ENCODE measurements at places on chromosomes 7 and 10.

DNA sequence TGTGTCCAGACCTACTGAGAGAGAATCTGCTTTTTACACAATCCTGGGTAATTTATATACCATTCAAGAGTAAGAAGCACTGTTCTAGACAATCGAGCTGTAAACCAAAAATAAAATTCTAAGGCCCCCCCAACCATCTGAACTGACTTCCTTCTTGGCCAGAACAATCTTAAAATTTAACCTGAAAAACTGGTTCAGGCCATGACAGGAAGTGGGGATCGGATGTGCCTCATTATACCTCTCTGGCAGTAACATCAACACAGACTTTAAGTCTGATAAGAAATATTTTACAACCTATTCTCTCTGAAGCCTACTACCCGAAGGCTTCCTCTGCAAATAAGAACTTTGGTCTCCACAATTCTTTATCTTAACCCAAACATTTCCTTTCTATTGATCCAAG, 75.2 kb upstream of the KIF5B start:
- DNase-seq = no peak

- no peak for DNase-seq
Measured at GRCh38 chr10:52779541-52780390, 7.2 kb upstream of the MBL2 start.

- no peak for DNase-seq
Measured at GRCh38 chr7:106569500-106569929, 91.4 kb downstream of the CCDC71L start.

- no peak for DNase-seq
Measured at GRCh38 chr10:132850896-132851295, 64.9 kb upstream of the NKX6-2 start.

DNA sequence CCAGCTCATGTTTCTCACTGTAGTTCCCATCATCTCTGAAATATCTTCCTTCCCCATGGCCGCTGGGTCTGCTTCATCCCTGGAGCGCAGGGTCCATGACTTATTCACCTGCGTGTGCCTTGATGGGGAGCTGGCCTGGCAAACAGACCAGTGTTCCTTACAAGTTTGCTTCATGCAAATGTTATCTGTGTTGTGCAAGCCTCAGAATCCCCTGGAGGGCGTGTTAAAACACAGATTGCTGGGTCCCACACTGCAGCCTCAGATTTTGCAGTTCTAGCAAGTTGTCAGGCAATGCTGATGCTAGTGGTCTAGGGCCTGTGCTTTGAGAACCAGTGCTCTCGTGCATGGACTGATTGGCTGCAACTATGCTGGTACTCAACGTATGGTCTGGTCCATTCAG, 7.2 kb upstream of the DMBT1 start:
- DNase-seq = no peak

DNA sequence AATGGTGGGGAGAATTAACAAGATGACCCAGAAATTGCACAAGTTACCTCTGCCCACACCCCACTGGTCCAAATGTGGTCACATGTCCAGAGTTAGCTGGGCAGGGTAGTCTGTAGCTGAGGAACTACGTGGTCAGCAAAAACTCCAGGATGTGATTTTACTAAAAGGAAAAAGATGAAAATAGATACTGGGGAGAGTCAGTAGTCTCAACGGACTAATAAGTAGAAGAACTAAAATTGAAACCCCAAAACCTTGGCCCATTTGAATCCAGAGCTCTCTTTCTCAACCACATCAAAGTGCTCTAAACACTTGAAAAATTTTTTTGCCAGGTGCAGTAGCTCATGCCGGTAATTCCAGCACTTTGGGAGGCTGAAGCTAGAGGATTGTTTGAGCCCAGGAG, 146.3 kb downstream of the SKIDA1 start:
- no peak for DNase-seq

GRCh38 chr10:62154231-62154630, 114.4 kb downstream of the RTKN2 start:
- no peak for DNase-seq

DNA sequence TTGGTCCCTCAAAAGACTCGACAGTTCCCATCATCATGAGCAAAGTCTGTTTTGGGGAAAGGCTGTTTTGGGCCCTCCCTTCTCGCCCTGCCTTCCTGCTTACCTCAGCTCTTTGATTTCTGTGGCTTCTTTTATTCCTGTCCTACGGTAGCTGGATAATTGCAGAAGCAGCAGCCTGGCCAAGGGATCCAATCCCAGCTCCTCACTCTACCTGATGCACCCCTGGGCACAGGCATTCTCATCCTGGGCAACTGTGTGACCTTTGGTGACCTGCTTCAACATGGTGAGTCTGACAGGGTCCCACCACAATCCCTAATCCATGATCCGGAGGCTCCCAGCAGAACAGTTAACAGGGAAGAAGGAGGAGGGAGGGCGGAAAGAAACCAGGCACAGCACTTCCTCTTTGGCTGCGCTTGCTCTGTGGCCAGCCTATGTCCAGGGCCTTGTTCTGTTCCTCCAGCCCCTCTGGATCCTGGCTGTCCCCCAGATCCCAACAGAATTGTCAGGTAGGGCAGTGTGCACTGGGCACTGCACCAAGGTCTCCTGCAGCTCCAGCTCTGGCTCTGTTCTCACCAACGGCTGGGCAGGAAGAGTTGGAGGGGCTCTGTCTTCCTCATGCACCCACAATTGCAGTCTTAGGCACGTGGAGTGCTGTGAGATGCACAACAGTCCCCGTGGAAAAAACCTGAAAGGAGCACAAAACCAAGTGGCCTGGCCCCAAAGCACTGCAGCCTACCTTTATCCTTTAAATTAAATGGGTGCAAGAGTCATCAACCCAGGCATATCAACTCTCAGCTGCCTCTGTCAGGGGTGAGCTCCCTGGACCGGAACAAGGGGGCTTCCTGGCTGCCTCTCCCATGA, 144.4 kb downstream of the PTPN20 start:
- no peak for DNase-seq

DNA sequence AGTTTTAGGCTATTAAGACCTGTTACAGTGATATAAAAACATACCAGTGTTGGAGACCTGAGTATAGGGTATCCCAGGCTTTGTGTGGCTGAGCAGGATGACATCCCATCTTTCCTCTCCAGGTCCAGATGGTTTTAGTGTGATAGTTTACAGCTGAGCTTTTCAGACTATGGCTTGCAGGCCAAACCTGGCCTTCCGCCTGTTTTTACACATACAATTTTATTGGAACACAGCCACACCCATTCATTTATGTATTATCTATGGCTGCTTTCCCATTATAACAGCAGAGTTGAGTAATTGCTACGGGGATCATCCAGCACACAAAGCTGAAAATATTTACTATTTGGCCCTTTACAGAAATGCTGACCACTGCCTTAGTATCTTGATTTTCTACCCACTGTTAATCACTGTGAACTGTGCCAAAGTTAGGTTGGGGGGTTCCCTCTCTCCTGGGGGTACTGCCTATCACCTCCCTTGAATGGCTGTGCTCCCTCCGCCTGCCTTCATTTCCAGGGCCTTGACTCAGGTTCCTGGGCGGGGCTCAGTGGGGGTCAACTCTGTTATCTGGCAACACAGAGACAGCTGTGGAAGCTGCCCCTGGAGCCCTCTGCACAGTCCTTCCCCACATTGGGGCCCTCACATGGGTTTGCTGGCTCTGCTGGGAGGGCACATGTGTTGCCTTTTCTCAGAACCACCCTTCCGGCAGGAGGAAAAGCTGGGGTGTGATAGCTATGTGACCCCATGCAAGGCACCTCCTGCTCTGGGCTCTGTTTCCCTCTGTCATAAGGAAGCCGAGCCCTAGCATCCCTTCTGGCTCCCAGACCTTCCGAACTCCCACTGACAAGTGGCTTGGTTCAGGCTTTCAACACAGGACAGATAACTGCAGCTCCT, 40.3 kb upstream of the SH2D4B start:
- no peak for DNase-seq

GRCh38 chr7:139598642-139599041, 75.2 kb downstream of the CLEC2L start:
- DNase-seq = no peak

DNA sequence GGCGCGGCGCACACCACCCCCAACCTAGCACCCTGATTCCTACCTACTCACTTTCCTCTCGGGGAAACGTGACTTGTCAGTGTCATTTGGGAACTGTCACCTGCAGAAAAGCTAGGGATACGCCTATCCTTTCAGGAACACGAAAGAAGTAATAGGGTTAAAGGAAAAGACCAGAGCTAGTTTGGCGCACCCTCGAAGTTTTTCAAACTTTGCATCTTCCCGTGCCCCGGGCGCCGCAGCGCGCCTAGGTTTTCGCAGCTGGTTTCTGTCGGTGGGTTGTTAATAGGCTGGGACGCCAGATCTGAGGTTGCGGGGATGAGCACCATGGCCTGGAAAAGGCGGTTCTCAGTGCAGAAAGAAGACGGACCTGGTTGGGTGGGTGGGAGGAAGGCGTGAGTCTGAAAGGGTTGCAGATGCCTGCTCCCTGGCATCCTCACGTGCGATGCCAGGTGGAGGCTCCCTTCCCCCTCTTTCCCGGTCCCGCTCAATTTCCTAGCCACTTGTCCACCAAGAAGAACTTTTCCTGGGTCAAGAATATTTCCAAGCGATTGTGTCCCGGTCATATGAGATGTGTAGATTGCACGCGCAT, 568 bp upstream of the MEOX2 start:
- DNase-seq = no peak

GRCh38 chr10:43900571-43900970, 251.9 kb upstream of the ZNF32 start:
- no peak for DNase-seq

DNA sequence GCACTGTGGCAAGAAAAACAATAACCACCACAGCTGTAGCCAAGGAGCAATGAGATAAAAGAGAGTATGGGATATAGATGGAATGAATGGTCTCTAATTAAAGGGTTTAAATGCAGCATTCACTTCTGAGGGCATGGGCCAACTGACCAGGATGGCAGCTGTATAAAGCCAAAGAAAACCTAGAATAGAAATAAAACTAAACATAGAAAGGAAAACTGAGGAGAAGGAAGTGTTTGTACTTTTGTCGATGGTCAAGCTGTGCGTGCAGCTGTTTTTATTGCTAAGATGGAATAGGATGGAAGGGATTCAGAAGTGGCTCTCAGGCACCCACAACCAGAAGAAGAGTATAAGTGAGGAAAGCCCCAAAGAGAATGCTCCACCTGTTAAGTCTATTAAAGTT, 37.9 kb downstream of the ZC3HC1 start:
- no peak for DNase-seq

- no peak for DNase-seq
Measured at GRCh38 chr10:32851301-32851700, 106.7 kb downstream of the ITGB1 start.

DNA sequence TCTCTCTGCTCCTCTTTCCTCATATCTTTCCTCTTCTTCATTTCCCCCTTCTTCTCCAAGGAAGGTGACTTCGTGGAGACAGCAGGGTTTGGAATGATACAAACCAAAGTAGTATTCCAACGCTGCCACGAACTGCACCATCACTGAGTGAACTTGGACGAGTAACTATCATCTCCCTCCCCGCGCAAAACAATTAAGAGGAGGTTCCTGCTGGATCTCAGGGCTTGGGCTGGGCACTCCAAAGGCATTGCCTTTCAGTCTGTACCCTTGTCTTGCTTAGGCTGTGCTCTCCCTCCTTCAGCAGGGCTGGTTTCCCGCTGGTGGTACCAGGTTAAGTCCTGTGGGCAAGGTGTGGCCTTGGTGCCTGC, 790 bp upstream of the PITX3 start:
- no peak for DNase-seq

GRCh38 chr7:39404907-39405306, 161.3 kb upstream of the YAE1 start:
- DNase-seq = no peak

GRCh38 chr10:1434202-1434601, 303.1 kb downstream of the ADARB2 start:
- DNase-seq = no peak

GRCh38 chr7:42672339-42672999, 239.4 kb downstream of the C7orf25 start:
- no peak for DNase-seq

- DNase-seq = no peak
Measured at GRCh38 chr7:31692451-31692850, 5.4 kb downstream of the PPP1R17 start.

DNA sequence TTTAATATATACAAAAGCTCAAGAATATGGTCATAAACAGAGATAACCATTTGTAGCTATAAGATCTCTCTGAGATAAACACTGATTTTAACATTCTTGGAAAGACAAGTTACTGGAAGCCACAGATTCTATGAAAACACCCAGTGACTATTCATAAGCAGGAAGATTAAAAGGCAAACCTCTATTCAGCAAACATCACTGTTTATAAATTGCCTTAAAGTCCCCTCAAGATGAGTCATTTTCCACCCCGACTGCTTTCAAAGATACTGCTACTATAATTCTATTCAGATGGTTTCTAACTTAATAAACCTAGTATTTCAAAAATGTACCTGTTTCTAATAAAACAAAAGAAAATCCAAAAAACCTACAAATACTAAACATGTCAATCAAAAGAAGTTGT, 21.0 kb downstream of the TM9SF3 start:
- DNase-seq = no peak

DNA sequence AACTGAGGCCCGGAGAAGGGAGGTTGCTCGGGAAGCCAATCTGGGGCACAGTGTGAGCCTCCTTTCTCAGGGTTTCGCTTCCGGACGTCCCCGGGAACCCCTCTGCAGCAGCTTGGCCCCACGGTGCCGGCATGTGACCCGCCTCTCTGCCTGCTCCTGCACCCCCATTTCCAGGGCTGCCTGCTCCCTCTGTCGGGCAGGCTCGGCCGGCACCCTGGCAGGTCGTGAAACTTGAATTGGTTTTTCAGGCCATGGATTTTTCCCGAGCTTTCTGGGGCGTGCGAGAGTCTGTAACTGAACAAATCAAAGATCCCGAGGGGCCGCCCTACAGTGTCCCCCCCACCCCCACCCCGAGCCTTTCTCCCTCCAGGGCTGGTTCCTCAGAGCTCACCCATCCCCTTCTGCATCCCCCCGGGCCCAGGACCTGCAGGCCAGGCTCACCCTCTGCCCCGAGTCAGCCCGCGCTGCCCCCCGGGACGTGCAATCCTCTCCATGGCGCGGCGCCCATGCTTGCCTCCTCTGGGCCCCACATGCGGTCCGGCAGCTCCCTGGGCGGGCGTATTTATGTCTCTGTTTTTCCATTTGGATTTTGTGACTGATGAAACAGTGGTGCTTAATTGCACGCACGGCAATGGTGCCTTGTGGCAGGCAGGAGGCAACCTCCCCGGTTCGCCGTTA, 58.1 kb downstream of the UNCX start:
- DNase-seq = no peak

GRCh38 chr7:157477550-157478212, 140.9 kb downstream of the DNAJB6 start:
- no peak for DNase-seq

DNA sequence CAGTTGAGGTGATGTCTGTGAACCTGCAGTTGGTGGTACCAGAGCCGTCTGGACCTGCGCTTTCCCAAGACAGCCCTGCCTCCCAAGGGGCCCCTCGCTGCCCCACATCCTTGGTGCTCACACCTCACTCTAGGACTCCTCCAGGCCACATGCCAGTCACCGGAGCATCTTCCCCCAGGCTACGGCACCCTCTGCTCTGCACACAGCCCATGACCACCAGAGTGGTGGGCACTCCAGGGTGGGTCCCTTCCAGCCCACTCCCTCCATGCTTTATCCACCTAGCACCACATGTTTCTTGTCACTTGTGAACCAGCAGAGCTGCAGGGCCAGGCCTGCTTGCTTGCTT, 183.7 kb upstream of the SH2B2 start:
- no peak for DNase-seq

Measured in GM06990 (cell line).